ENCODE measurements at places on chromosomes 16 and 17.

DNA sequence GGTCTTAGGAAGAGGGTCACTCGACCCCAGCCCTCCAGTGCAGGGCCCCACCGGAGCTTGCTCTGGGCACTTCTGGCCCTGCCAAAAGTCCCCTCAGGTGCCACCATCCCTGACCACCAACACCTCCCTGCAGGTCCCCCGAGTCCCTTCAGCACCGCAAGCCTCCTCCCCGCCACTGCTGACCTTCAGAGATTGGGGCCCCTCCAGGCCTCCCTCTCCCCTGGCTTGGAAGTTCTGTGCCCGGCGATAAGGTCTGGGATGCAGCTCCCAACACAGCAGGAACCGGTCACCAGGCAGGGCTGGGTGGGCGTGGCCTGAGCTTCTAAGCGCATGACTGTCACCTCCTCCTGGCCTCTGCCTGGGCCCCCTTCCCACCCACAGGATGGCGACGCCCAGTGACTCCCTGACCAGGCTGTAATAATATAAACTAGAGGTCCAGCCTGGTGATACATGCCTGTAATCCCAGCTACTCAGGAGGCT, 11.2 kb downstream of the PIEZO1 start:
- 0 out of 3 replicates have a peak, but pooled peaks have one; percentile 1 for ATAC-seq

GRCh38 chr17:30477774-30478115, 537 bp downstream of the GOSR1 start:
- peak; percentile 33 for ATAC-seq

GRCh38 chr17:82445542-82445941, 5.0 kb downstream of the CYBC1 start:
- no peak for ATAC-seq

DNA sequence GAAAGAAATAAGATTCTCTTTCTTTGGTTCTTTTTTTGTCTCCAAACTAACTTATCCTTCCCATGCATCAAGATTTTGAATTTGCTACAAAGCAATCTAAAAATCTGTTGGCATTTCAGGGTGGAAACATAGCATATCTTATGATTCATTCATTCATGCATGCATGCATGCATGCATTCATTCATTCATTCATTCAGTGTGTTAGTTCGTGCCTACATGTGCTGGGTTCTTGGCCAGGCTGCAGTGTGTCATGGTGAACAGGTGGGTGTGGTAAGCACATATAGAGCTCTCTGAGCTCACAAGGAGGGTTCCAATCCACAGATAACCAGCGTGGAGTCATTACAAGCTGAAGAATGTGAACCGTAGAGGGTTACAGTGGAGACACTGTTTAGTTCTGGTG, 410.4 kb downstream of the CPPED1 start:
- no peak for ATAC-seq

GRCh38 chr17:44344939-44345453, at the start of gene GRN:
Gene GRN, plus strand, starts transcription at chr17:44345302. Its CDS starts 3,863 bp downstream, at chr17:44349165.
- peak; percentile 99 for ATAC-seq

- ATAC-seq: no peak
Observed at GRCh38 chr16:57380671-57381462, 8.6 kb downstream of the CX3CL1 start.

DNA sequence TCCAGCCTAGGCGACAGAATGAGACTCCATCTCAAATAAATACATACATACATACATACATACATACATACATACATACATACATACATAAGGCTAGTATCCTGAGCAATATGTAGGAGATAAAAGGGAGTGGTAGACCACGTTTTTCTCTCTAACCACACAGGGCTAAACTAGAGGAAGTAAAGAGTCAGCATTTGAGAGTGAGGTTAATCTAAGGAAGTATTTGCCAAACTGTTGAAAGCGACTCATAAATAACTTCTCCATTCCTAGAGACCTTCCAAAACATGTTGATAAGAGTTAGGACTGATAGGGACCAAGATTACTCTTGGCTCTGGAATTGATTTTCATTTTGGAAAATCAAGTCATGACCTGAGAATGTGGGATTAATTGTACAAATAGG, 68.9 kb downstream of the NEUROD2 start:
- ATAC-seq: no peak

- ATAC-seq: peak; percentile 30
Observed at GRCh38 chr17:55275894-55276804, 11.4 kb downstream of the HLF start.

DNA sequence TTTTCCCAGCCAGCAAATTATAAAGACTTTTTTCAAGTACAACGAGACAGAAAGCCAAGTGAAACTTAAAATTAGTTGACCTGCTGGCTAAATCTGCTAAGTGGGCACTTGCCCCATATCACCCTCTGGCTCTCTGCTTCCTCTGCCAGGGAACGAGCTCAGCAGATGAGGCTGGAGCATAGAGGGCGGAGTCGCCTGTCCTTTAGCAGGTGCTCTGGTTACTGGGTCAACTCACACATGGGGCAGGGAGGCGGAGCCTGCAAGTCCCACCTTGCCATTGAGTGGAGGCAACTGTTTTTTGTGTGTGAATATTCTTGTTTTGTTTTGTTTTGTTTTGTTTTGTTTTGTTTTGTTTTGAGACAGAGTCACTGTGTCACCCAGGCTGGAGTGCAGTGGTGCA, 62.5 kb downstream of the EMP2 start:
- ATAC-seq: no peak

- ATAC-seq: no peak
Observed at GRCh38 chr17:43146649-43147048, 21.5 kb upstream of the BRCA1 start.

DNA sequence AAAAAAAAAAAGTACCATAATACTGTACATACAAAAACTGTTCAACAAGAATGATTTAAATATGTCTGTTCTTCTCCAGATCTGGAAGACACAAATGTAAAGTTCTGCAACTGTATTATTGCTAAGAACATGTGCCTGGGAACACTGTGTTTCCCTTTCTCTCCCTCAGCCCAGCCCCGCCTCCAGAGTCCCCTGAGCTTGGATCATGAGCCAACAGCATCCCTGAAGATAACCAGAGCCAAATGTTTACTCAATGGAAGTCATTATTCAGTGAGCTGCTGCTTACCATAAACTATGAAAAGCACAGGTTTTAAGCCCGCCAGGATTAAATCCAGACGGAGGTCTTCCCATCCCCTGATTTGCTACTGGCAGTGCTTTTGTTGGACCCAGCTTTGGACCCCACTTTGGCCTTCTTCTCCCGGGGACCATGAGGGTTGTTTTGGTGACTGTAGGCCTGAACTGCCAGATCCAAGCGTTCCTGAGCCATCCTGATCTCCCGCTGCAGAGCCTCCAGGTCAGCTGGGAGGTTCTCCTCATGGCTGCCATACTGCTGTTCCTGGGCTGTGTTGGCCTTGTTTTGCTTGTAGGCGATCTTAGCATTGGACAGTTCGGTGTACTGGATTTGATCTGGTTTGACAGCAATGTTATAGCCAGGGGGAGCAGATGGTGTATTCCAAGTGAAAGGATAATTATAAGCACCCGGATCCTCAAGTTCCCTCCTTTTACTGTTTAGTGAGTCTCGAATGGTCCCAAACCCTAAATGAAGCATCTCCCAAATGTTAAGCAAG, 25.6 kb downstream of the GJC1 start:
- ATAC-seq: peak; percentile 71

DNA sequence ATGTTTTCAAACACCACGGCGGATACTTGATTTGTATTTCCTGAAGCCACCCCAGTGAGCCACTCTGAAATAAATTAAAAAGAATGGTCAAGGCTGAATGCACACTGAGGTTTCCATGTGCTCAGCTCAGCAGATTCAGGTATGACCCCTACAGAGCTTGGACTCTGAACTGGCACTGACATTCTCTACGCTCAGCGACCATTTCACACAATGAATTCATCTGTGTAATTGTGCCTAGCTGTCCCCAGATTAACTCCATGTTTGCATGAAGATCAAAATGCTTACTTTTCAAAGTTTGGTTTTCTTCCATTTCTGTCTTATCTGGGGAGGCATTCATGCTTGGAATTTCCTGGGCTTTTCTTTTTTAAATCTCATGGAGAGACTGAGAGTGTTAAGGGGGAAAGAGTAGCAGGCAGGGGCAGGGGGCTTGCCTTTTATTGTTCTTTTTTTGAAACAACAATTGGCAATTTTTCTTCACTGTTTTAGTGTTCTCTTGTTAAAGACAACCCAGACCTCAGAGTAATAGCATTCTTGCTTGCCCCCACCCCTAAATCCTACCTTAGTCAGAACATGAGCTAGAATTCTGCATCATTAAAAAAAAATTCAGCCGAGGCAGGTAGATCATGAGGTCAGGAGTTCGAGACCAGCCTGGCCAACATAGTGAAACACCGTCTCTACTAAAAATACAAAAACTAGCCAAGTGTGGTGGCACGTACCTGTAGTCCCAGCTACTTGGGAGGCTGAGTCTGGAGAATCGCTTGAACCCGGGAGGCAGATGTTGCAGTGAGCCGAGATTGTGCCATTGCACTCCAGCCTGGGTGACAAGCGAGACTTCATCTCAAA, 85.5 kb upstream of the HNF1B start:
- ATAC-seq: no peak

GRCh38 chr16:68493412-68494070, 45.2 kb upstream of the SMPD3 start:
- no peak for ATAC-seq

DNA sequence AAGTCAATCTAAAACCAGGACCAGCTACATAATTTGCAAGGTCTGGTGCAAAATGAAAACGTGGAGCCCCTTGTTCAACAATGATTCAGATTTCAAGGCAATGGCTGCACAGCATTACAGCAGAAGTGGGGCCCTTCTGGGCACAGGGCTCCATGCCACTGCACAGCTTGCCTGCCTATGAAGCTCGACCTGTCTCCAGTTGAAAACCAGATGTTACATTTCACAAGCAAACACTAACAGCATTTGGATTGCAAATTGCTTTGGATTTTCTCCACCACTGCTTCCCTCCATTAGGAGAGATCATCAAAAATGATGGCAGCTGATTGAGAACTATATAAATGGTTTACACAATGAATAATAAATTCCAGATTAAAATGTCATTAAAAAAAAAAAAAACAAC, 551.4 kb upstream of the ZFHX3 start:
- no peak for ATAC-seq

DNA sequence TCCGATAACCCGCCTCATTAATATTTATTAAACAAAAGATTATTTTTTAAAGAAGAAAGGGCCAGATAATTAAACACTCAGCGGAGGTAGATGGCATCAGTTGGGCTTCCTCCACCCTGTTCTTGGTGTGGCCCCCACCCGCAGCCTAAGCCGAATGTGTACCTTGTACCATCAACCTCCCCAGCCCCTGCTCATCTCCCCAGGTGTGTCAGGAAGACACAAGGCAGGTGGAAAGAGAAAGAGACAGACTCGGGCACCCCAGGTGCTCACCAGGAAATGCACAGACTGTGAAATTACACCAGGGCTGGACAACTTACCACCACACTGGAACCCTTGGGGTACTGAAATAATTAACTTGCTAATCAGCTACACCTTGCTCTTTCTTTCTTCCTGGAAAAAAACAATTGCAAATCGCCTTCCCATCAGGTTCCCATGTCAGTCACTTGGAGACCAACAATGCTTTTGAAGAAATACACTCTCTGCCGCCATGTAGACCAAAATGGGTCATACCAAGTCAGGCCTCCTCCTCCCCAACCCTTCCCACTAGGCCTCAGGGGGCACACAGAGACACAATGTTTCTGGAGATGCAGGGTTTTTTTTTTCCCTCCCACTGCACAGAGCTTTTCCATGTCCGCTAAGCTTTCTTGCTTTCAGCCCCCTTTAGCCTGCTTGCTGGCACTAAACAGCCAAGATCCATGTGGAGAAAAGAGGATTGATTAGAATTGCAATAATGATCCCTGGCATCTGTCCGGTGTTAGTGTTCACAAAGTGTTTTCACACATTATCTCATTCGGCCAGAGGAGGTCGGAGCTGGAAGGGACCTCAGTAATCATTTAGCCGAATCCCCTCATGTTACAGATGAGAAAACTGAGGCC, 8.6 kb upstream of the LHX1 start:
- no peak for ATAC-seq

- ATAC-seq: no peak
Observed at GRCh38 chr16:50613281-50613963, 65.2 kb downstream of the NKD1 start.

DNA sequence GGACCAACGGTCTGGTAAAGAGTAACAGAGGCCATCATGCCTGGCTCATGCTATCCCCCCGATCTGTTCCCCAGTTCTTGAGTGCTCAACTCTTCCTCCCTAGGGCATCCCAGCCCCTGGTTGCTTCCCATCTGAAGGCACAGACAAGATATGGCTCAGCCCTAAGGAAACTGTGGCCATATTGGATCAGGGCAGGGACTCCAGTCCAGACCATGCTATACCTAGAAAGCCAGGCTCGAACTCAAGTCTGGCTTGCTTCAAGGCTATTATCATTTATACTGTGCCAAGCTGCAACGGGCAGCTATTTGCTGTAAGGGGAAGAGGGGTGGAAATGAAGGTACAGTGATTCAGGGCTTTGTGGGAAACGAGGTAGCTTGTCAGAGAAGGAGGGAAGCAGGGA, 2.8 kb downstream of the UBTF start:
- no peak for ATAC-seq

DNA sequence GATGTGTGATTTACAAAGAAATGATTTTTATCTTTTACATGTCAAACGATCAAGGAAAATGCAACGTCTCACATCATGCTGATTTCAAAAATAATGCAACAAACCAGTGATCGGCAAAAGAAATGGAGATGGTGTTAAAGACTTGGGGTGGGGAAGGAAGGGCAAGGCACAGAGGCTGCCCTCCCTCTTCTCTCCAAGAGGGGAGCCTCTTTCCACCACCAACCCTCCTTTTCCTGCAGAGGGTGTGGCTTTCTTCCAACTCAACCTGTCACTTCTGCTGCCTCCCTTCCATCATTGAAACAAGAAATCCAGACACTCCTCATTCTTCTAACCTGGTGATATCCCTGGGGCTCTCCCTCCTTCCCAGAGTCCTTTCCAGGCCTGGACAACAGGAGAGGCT, 320.8 kb downstream of the SLC39A11 start:
- no peak for ATAC-seq

DNA sequence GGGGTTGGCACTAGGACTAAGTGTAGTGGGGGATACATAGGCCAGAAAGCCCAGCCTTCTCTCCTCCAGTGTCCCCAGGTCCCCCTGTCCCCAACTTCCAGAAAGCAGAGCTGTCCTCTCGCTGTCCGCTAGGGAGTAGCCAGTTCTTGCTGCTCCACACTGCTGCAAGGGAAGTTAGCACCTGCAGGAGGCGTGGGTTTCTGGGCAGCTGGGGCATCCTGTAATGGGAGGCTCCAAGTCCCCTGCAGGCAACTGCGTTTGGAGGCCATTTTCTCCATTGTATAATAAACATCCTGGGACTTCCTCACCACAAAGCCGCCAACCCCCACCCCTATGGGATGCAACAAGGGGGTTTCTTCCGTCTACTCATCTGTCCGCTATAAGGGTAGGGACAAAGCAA, 1.7 kb downstream of the RPRML start:
- ATAC-seq: peak; percentile 58

DNA sequence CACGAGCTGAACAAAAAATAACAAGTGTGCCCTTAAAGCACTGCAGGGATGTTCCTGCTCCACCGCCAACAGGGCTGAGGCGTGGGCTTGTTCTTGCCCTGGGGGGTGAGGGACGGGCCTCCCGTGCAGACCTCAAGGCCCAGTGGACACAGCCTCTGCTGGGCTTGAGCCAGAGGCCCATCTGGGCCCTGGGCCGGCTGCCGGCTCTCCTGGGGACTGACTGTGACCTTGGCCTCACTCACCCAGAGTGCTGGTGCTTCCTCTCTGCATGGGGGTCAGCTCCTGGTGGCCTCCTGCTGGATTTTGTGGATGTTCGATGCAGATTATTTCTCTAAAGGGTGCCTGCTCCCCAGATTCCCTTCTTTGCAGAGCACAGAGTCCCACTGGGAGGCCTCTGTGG, 54.2 kb upstream of the CDR2 start:
- ATAC-seq: no peak

GRCh38 chr16:55037046-55037445, 106.4 kb downstream of the IRX5 start:
- no peak for ATAC-seq

Measured in SK-N-SH treated with all-trans-retinoic acid at 6 μM for 48 hours (cell line).